ENCODE measurements at places on chromosomes 5 and 9.

GRCh38 chr9:124503713-124504529 lies 3.3 kb downstream of the NR5A1 start:
- no peak for DNase-seq

- DNase-seq, result no peak
Observed at GRCh38 chr9:34492051-34492450, 30.7 kb downstream of the ENHO start.

DNA sequence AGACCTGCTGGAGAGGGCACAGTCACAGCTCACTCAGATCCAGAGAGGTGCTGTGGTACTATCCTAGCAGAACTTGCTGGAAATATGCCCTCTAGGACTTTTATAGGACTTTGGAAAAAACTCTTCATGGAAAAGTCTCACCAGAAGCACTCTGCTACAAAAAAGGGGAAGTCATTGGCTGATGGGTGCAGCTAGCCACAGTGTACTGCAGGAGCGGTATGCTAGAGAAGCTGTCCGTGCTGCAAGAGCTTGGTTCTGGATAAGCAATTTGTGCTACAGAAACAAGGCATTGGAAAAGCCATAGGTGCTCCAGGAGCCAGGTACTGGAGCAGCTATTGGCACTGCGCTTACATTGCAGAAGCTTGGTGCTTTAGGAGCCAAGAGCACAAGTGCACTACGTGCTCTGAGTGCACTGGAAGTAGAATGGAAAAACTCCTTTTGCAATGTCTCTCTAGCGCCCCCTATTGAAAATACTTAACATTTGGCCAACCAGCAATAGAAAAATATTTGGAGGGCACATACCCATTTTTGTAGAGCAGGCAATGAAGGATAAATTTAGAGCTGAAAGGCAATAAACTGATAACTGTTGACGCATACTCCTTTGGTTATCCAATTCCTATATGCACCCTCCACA lies 83.4 kb downstream of the MEGF10 start:
- no peak for DNase-seq

DNA sequence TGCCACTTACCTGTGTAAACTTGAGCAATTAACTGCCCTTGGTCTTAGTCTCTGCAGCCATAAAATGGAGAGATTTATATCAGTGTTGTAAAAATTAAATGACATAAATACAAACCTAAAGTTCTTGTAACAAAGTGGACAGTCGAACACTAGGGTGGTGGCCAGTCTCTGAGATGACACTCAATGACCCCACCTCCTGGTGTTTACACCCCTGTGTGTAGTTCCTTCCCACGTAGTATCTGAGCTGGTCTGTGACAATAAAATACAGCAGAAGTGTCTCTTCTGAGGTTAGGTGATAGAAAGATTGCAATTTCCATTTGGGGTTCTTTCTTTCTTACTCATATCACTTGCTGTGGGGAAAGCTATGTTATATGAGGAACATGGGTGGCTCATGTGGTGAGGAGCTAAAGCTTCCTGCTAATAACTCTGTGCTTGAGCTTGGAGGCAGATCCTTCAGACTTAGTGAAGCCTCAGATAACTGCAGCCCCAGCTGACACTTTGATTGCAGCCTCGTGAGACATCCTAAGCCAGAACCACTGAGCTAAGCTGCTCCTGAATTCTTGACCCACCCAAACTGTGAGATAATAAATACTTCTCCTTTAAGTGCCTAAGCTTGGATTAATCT lies 173.4 kb upstream of the CHD1 start:
- DNase-seq, result no peak

DNA sequence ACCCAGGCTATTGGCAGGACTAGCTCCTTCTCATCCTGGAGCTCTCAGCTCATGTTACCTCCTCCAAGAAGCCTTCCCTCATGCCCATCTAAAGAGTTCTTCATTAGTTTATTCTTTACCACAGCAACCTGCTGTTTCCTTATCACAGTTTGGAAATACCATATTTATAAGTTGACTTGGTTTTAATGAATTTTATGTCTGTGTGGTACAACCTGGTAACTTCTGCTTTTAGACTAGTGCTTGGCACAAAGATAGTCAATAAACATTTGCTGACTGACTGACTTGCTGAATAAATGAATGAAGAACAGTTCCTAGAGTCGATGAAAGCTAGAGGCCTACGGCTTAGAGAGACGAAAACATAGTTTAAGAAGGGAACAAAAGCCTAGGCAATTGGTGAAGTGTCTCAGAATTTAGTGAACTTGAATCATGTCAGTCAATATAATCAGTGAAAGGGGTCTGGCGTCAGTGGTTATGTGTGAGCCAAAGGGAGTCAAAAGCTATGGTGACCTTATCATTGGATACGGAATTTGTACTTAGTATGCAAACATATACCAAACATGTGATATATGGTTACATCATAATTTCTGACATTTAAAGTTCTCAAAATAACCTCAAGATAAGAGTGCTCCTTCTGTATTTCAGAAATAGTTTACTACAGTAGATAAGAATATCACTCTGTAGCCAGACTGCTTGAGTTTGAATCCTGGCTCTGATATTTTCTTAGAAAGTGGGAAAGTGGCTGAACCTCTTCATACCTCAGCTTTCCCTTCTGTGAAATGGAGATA lies 239.5 kb downstream of the MCTP1 start:
- no peak for DNase-seq

DNA sequence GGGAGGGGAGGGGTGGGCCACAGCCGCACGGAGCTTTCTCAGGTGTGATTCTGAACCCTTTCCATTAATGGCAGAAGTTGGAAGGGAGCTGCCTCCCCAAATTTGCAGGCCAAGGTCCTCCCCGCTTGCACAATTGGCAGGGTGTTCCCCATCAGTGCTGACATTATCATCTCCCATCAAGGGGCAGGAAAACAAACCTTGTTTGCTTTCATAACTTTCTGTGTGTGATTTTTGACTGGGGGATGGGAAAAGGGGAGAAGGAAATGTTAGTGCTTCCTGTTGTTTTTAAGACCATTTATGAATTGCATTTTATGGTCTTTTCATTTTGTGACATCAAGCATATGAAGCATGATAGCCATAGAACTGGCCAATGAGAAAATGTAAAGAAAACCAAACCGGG lies 242.2 kb downstream of the GOLPH3 start:
- DNase-seq, result no peak

DNA sequence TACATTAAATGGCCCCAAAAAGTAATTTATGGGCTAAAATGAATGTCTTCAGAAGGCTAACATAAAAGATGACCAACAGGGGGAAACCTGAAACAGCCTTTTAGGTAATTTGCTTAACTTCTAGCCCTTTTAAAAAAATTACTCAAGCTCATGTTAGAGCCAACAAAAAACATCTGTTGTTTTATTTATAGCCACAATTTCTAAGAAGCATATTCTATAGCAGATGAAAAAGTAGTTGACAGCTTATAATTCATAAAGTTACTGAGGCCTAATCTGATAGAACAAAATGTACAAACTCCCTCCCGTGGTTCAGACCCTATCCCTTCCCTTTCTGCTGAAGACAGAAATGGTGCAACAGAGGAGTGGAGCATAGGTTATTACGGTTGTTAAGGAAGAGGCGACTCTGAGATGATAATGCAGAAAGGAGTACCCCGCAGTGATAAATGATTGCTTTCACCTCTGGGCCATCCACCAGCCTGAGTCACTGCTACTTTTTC lies 46.1 kb downstream of the PIK3R1 start:
- no peak for DNase-seq

DNA sequence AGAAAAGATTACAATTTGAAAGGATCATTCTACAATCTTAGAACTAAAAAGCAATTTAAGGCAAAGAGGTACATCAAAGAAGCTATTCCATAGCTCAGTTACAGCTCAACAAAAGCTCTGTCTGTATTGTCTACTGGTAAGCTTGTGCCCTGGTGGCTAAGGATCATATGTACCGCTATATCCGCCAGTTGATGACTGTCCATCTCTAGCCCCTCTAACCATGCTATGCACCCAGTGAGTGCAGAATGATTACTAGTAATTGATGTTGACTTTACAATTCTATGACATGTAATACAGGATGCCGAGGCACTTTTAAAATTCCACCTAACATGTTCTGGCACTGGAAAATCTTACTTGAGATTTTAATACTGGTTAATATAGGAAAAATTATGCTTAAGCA lies 13.1 kb downstream of the LOX start:
- DNase-seq, result no peak

- no peak for DNase-seq
Observed at GRCh38 chr5:44046619-44047364, 342.4 kb downstream of the FGF10 start.

DNA sequence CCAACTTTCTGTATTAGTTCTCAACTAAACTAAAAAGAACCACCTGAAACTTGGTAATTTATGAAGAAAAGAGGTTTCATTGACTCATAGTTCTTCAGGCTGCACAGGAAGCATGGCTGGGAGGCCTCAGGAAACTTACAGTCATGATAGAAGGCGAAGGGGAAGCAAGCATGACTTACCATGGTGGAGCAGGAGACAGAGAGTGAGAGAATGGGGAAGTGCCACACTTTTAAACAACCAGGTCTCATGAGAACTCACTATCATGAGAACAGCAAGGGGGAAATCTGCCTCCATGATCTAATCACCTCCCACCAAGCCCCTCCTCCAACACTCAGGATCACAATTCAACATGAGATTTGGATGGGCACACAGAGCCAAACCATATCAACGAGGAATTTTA lies 123.5 kb downstream of the DEPDC1B start:
- DNase-seq, result no peak

- no peak for DNase-seq
Observed at GRCh38 chr5:88552426-88552825, 283.8 kb upstream of the TMEM161B start.

GRCh38 chr5:151034422-151035379 lies 14.3 kb downstream of the GPX3 start:
- no peak for DNase-seq

DNA sequence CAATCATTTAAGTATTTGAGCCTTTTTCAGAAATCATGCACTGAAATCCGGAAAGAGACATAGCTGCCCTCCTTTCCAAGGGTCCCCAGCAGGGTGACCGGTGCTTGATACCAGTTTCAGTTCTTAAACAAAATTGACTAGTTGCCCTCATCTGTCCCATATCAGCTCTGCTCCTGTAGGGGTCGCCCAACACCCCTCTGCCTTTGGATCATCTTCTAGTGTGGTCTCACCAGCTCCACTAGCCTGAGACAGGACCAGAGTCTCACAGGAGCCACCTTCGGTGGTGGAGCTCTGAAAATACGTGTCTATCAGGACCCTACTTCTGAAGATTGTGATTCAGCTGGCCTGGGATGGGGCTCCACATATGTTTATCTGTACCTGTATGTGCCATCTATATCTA lies 428.2 kb downstream of the ENC1 start:
- DNase-seq, result no peak

GRCh38 chr9:113564498-113565237 lies 101.1 kb downstream of the RGS3 start:
- DNase-seq, result no peak

- DNase-seq, result no peak
Observed at GRCh38 chr9:108300306-108301287, 555.2 kb downstream of the ACTL7B start.

DNA sequence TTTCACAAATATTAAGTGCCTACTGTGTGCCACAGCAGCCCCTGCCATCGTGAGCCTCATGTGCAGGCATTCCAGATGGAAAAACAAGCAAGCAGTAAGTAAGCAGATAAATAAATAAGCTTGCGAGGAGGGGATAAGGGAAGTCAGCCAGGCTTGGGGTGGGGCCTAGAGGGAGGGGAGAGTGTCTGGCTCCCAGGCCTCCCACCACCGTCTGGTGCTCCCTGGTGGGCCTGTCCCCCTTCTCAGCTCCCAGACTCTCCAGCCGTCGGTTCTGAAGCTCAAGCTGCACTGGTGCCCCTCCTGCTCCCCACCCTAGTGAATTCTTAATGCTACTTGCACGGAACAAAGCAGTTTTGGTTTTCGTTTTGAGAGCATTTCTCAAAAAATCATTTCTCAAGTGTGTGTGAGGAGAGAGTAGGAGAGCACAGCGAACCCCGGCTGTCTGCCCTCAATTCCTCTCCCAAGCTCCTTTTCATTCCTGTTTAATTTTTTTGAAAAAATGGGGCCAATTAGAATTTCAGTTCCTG lies 6.6 kb upstream of the IER5L start:
- DNase-seq, result no peak

GRCh38 chr5:39223565-39224156 lies 4.3 kb upstream of the FYB1 start:
- no peak for DNase-seq
